ENCODE measurements at places on chromosomes 2 and 18. TPM values are rescaled to one million over a fixed set of nuclear protein-coding genes. Genes with fewer than 3 reads are reported as not detected.

PRKCE gene
- 24.2 TPM for total RNA-seq

FSHR gene
- not detected for total RNA-seq

SYT4 gene
- 0.26 TPM for total RNA-seq

POTEE gene
- total RNA-seq = 0.36 TPM

AQP12B gene
- not detected for total RNA-seq

CYTIP gene
- total RNA-seq = not detected

BOD1L2 gene
- total RNA-seq = not detected

DAPL1 gene
- total RNA-seq = not detected

MYL12A gene
- 430 TPM for total RNA-seq

PLEKHH2 gene
- total RNA-seq = 1.6 TPM
